ENCODE measurements at places on chromosomes 12 and 14.

DNA sequence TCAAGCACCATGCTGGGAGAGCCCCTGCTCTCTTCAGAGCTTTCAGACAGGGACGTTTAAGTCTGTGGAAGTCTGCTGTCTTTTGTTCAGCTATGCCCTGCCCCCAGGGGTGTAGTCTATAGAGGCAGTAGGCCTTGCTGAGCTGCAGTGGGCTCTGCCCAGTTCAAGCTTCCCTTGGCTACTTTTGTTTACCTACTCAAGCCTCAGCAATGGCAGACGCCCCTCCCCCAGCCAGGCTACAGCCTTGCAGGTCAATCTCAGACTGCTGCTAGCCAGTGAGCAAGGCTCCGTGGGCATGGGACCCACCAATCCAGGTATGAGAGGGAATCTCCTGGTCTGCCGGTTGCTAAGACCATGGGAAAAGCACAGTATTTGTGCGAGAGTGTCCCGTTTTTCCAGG lies 37.4 kb upstream of the C12orf71 start:
- no peak for DNase-seq

DNA sequence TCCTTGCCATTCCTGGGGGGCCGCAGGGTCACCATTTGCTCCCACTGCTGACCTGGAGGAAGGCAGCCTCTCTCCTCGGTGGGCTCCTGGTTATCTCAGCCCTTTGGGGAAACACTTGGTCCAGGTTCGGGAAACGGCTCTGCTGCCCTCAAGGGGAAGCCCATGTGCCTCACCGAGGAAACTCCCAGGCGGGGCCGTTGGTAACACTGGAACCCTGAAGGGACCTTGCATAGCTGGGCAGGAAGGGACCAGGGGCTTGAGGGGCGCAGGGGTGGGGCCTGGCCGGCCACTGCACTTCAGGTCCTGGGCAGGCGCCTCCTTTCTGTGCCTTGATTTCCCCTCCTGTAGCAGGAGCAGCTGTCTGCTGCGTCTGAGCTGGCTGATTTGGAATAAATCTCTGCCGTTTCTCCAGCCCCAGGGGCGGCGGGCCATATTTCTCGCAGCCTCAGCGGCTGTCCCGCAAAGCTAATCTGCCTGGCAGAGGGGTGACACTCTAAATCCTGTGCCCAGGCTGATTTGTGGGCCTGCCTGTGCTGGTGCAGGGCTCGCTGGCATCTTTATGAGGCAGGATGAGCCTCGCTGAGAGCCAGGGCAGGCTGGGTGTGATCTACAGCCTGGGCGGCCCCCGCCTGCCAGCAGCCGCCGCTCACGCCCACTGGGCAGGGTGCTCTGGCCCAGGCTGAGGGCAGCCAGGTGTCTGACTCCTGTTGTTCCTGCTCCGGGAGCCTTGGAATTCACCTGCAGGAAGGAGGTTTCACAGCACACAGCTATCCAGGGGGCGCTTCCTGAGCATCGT lies 49.7 kb downstream of the KIF26A start:
- no peak for DNase-seq

- DNase-seq: peak; percentile 75
Observed at GRCh38 chr14:51979088-51979709, 10.1 kb upstream of the RTRAF start.

- no peak for DNase-seq
Observed at GRCh38 chr12:6769666-6770065, 2.7 kb upstream of the LAG3 start.
